Iris pigment epithelial cell (primary cell): ENCODE measurements at places on chromosomes 7 and 10.

GRCh38 chr10:87523731-87524130 lies 19.0 kb downstream of the MINPP1 start:
- DNase-seq = no peak

- DNase-seq = no peak
These were observed 167.8 kb upstream of the AUTS2 start for GRCh38 chr7:69430384-69431021.

DNA sequence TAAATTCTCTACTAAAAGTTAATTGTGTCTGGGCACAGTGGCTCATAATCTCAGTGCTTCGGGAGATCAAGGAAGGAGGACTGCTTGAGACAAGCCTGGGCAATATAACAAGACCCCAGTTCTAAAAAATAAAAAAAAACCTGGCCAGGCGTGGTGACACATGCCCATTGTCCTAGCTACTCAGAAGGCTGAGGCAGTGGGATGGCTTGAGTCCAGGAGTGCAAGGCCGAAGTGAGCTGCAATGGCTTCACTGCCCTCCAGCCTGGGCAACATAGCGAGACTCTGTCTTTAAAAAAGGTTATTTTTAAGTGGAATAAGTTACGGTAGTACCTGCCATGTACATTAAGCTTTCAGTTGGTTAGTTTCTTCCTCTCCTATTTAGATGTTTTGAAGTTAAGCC lies 28.9 kb downstream of the CDK14 start:
- DNase-seq = no peak

- DNase-seq = peak; percentile 25
These were observed 25.8 kb downstream of the AKR1C8 start for GRCh38 chr10:5159126-5159525.

GRCh38 chr7:151246851-151247580 lies 1.5 kb downstream of the SMARCD3 start:
- no peak for DNase-seq

- no peak for DNase-seq
These were observed 31.0 kb upstream of the PWWP2B start for GRCh38 chr10:132366006-132366405.

DNA sequence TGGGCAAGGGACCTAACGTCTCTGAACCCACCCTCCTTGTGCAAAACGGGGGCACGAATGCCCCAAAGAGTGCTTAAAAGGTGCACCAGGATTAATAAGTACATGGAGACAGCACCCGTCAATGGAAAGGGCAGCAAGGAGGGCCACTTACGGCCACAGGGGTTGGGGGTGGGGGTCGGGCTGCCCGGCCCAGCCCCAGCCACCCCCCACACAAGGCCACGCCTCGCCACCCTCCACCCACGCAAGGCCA lies 213.4 kb downstream of the MAD1L1 start:
- no peak for DNase-seq

DNA sequence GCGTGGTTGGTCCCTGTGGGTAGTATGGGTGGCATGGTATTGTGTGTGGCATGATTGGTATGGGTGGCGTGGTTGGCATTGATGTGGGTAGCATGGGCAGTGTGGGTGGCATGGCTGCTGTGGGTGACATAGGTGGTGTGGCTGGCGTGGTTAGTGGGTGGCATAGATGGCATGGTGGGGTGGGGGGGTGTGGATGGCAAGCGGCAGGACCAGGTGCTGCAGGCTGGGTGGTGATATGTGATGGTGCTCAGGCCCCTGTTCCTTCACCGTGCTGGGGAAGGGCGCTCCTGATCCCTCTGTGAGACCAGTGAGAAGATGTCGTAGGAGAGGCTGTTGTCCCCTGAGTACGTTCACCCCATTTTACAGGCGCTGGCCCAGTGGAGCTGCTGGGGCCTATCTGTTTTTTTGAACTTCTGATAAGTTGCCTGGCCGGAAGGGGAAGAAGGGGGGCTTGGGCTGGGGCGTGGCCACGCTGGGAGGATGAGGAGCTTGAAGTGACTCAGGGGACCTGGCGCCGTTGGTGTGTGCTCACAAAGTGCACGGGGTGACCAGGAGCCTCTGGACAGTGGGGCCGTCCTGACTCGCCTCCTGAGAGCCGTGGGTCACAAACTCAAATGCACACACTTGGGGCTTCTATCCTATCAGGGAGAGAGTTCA lies 17.5 kb downstream of the INPP5A start:
- DNase-seq = no peak

GRCh38 chr7:100137851-100138760 lies 10.6 kb upstream of the LAMTOR4 start:
- DNase-seq = no peak

- DNase-seq = no peak
These were observed 69.4 kb downstream of the COL13A1 start for GRCh38 chr10:69871074-69871473.

DNA sequence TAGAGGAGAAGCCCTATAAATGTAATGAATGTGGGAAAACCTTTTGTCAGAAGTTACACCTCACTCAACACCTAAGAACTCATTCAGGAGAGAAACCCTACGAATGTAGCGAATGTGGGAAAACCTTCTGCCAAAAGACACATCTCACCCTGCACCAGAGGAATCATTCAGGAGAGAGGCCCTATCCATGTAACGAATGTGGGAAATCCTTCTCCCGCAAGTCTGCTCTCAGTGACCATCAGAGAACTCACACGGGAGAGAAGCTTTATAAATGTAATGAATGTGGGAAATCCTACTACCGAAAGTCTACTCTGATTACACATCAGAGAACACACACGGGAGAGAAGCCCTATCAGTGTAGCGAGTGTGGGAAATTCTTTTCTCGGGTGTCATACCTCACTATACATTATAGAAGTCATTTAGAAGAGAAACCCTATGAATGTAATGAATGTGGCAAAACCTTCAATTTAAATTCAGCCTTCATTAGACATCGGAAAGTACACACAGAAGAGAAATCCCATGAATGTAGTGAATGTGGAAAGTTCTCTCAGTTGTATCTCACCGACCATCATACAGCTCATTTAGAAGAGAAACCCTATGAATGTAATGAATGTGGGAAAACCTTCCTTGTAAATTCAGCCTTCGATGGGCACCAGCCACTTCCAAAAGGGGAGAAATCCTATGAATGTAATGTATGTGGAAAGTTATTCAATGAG lies 18.9 kb downstream of the RBAK start:
- DNase-seq = peak; percentile 25

DNA sequence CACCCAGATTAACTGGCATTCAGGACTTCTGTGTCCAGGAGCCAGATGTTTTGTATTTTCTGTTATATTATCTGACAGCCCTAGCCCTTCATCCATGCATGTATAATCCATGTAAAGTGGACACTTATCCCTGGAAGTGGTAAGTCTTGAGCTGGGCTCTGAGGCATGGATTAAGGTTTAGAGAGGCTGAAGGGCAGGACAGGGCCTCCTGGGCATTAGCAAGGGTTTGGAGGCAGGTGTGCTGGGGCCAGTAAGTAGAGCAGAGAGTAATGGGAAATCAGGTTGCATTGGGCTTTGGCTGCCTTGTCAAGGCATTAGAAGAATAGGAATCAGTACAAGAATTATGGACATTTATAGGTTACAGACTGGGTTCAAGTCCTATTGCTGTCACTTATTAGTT lies 138.0 kb downstream of the DYNC1I1 start:
- no peak for DNase-seq

GRCh38 chr10:15158448-15158847 lies 10.0 kb downstream of the NMT2 start:
- no peak for DNase-seq

GRCh38 chr10:18312374-18313139 lies 172.3 kb downstream of the CACNB2 start:
- DNase-seq = peak; percentile 65

GRCh38 chr10:79493806-79494205 lies 18.5 kb upstream of the EIF5AL1 start:
- no peak for DNase-seq

DNA sequence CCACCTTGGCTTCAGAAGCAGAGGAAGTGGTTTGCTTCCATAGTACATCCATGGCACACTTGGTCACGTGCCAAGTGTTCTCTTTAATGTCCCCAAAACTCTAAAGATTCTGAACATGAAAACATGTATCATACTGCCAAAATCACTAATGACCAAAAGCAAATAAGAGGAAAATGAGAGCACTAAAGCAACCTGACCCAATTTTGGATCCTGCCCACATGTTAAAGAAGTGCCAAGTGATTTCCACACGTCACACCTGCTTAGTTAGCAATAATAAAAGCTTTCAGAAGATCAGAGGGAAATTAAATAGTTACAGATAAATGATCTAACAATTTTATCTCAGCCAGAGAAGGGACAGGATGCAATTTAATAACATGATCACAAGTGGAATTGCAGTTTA lies 1170.0 kb downstream of the XPNPEP1 start:
- no peak for DNase-seq

- DNase-seq = no peak
These were observed 24.0 kb upstream of the ACTR3B start for GRCh38 chr7:152735443-152736004.

DNA sequence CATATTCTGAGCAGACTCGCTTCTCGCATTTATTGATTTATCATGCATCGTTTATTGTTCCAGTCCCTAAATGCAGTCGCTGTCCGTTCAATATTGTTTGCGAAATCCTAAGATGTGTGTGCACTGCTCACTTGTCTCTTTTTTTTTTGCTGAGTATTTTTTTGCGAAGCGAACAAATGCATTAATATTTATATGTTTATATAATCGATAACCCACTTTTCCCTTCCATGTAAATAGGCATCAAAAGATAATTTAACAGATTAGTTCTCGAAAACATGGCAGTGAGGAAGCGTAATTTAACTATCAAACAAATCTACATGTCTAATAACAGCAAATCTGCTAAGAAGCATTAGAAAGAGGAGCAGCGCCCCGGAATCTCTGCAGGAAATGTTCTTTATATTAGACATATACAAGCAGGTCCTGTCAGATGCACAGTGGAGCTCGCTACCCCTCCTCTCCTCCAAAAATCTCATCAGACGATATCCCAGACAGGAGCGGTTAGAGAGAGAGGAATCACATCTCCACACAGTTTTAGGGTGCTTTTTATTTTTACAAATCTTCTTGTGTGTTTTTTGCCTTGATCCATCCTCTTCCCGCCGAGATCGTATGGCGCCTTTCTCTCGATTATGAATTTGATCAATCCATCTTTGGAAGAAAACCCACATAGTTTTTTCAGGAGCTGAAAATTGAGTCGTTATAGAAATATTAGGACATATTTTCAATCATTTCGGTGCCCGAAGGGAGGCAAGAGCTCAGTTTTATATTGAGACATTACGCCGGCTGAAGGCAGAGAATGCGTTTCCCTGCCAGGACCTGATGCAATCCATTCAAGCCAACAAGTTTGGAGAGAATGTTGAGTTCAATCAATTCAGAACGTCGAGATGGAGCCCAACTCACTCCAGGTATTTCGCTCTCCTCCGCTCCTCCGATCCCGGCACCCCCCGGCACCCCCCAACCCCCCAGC lies at the start of gene ARID5B:
Gene ARID5B (plus strand): TSS at position 871 of the 964 bp plus-strand sequence. CDS start 11 bp downstream, at position 882.
- peak; percentile 79 for DNase-seq

DNA sequence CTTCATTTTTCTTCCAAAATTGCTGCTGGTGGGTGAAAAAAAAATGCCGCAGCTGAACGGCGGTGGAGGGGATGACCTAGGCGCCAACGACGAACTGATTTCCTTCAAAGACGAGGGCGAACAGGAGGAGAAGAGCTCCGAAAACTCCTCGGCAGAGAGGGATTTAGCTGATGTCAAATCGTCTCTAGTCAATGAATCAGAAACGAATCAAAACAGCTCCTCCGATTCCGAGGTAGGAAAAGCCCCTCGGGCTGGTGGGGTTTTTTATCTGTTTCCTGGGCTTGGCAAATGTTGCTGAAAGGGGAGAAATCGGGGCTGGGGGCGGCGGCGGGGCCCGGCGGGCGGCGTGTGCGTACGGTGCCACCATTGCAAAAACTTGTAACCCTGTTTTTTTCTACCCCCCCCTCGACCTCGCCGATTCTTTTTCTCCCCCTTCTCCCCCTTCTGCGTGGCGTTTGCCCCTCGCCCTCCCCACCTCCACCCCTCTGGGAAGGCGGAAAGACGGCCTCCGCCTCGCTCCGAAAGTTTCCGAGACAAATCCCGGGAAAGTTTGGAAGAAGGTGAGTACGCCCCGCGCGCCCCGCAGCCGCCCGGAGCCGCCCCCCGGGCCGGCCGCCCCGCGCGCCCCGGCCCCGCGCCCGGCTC lies 789 bp downstream of the TCF7L2 start:
- DNase-seq = peak; percentile 53

- no peak for DNase-seq
These were observed 305.9 kb downstream of the FGFR2 start for GRCh38 chr10:121292321-121292720.

GRCh38 chr10:96627292-96627691 lies 40.5 kb upstream of the TM9SF3 start:
- no peak for DNase-seq

- peak; percentile 56 for DNase-seq
These were observed 33.1 kb downstream of the PSMC2 start for GRCh38 chr7:103380395-103381191.

DNA sequence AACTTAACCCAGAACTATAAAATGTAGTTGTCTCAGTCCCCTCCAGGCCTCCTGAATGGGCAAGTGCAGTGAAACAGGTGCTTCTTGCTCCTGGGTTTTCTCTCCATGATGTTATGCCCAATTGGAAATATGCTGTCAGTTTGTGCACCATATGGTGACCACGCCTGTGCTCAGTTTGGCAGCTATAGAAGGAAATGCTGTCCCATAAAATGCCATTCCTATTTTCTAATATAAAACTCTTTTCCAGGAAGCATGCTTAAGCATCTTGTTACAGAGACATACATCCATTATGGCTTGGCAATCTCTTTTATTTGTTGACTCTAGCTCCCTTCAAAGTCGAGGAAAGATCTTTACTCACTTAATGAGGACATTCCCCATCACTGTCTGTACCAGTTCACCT lies 45.2 kb downstream of the FGFBP3 start:
- no peak for DNase-seq

DNA sequence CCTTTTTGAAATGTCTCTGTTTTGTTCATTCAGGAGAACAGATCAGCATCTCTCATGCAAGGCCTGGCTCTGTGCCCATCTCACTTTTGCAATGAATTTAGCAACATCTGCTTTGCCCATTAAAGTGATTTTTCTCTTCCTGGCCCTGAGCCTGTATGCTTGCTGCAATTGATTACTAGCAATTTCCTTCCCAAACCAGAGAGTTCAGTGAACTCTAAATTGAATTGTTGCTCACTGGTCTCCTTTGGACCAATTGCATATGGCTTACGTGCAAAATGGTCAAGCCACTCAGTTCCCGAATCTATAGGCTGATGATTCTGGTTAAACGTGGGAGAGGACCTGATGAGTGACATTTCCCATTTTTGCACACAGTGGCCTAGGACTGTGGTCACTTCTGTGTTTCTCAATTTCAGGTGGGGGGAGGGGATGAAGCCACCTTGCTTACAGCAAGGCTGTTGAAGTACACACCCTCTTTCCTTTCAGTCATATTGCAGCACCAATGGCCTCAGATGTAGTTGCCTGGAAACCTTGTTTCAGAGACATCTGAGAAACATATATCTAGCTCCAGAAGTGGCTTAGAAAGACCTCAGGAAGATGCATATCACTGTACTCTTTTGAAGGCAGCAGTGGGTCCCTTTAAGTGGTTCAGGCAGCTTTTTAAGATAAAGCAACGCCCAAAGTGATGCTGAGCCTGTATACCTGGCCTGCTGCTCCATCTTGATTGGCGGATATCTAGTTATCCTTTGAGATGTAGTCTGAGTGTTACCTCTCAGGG lies 201.4 kb downstream of the PTEN start:
- DNase-seq = peak; percentile 72

GRCh38 chr7:28785041-28785995 lies 172.8 kb downstream of the TRIL start:
- no peak for DNase-seq

- DNase-seq = no peak
These were observed 11.3 kb upstream of the ATXN7L1 start for GRCh38 chr7:105887569-105888189.

- peak; percentile 81 for DNase-seq
These were observed at the start of gene RHOBTB1 for GRCh38 chr10:60944058-60944909. Gene RHOBTB1, minus strand, starts transcription at chr10:60944185. Its CDS starts 32,643 bp downstream, at chr10:60911542.

GRCh38 chr7:103445228-103446048 lies 569 bp downstream of the SLC26A5 start:
- DNase-seq = peak; percentile 0
